Neuronal stem cell (in vitro differentiated cells): ENCODE measurements at places on chromosomes 2 and 18.

GRCh38 chr18:31598021-31598805, 6.5 kb downstream of the TTR start:
- DNase-seq: no peak

GRCh38 chr2:240957656-240958365, 40.6 kb upstream of the SNED1 start:
- DNase-seq: no peak

- no peak for DNase-seq
These were observed 144.5 kb upstream of the DLX2 start for GRCh38 chr2:172247203-172247602.

DNA sequence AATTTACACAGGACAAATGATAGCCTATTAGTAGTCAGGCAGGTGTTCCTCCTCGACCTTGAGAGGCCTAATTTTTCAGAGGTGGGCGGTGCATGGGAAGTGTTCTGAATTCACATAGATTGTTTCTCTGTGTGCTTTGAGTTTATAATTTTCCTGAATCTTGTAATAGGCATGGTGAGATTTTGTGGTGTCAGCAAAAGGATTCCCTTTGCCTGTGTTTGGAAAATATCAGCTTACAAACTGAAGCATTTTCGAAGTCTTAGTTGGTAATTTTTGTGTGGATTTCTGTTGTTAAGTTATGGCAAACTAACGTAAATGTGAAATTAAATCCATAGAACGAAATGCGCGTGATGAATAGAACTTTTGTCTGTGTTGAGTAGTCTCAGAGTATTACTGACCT, 194.0 kb upstream of the RBMS1 start:
- DNase-seq: no peak

- DNase-seq: no peak
These were observed 5.8 kb downstream of the PECR start for GRCh38 chr2:216075510-216076485.

DNA sequence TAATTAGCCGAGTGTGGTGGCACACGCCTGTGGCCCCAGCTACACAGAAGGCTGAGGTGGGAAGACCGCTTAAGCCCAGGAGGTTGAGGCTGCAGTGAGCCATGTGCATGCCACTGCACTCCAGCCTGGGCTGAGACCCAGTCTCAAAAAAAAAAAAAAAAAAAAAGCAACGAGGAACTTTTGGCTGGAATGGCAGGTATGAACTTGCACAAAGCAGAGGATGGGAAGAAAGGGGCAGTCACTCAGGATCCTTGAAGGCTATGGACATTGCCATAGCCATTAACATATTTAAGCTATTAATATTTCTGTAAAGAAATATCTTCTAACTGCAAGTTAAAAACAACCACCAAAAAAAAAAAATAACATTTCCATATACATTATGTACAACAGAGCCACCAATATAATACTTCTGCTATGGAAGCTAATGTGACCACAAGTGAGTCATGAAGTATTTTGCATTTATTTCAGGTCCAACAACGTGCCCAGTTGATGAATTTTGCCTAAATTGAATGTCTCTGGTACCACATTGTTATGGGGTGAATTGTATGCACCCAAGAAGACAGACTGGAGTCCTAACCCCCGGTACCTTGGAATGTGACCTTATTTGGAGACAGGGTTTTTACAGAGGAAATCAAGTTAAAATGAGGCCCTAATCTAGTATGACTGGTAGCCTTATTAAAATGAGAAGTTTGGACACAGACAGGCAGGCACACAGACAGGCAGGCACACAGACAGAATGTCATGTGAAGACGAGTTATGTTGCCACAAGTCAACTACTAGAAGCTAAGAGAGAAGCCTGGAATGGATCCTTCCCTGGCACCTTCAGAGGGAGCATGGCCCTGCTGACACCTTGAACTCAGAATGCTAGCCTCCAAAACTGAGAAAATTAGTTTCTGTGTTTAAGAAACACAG, 102.8 kb downstream of the RBMS1 start:
- DNase-seq: no peak

- no peak for DNase-seq
These were observed 251.7 kb upstream of the PXDN start for GRCh38 chr2:1995987-1996386.

GRCh38 chr2:2579814-2580213, 248.7 kb upstream of the MYT1L start:
- DNase-seq: no peak

DNA sequence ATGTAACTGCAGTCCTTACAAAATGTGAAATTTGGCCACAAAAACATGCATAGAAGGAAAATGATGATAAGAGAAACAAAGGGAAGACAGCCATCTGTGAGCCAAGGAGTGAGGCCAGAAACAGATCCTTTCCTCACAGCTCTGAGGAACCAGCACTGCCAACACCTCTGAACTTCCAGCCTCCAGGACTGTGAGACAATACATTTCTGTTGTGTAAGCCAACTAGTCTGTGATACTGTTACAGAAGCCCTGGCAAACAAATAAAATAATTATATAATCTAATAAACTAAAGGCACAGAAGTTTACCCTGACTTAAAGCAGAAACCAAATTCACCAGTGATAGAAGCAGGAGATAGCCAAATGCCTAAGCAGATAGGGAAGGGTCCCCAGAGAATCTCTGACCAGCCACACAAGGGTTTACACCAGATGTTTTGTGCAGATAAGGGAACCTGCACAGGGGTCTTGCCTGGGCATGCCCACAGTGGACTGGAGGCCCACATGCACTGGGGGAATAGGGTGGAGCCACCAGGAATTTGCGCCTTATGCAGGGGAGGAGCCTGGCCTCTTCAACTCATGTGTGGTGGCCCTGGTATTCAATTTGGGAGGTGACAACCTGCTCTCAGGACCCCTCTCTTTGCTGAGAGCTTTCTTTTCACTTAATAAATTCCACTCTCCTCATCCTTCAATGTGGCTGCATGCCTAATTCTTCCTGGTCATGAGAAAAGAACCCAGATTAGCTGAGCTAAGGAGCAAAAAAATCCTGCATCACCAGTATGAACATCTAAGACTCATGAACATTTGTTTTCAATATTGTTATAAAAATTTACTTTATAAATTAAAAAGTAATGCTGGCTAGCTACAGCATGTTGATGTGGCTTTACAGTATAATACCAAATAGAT, 3.8 kb upstream of the GCC2 start:
- DNase-seq: no peak

- DNase-seq: no peak
These were observed 138.5 kb upstream of the NETO1 start for GRCh38 chr18:73006331-73006730.

- DNase-seq: no peak
These were observed 28.7 kb upstream of the CCDC150 start for GRCh38 chr2:196610796-196611195.

GRCh38 chr2:117273009-117273671, 541.4 kb upstream of the DDX18 start:
- DNase-seq: peak; percentile 41

DNA sequence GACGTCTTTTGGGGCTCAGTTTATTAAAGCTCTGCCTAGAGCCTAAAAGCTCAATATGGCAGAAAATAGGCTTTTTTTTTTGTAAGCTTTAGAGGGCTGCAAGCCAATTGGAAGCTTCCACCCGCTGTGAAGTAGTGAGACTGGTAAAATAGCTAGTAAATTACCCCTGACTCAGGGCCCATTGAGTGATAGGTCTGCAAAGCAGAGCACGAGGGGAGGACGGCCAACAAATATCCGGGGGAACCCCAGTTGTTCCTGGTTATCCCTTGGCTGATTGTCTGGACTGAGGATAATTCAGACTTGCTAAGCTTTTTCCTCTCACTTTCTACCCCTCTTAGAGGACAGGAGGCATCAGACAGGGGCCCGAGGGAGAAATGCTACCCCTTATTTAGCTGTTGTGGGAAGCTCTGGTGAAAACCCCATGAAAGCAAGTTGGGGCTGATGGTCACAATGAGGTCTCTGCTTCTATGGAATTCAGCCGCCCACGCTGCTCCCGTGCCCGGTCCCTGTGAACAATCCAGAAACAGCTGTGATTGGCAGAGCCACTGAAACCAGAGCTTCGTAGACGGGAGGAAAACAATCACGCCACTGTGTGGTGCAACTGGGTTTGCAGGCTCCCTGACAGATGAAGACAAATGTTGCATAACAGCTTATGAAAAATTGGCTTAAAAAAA, 141.9 kb upstream of the LGALSL start:
- peak; percentile 54 for DNase-seq

DNA sequence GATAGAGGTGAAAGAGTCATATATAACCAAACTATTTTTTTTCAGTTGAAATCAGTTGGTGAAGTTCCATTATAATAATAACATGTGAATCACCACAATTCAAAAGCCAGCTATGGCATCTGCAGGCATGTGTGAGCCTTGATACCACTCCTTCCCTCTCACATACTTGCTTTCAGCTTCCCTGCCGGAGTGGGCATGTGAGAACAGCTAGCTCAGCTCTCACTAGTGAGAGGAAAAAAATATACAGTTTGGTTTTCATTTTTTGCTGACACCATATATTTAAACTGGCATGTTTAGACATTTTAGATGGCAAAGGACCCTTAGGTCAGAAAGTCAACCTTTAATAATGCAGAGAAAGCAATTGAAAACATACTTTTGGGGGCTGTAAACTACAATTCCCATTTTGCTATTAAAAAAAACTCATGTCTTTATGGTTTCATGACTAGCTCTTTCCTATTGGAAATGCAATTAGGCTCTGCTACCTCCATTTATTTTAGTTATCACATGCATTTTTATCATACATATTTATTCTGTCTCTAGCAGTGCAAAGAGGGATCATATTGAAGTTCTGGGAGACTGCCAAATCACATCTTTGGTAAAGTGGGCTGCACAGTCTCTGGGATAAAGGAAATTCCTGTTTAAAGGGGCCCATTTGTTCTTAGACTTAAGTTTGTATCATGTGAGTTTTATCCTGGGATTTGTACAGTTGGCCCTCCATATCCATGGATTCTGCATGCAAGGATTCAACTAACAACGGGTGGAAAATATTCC, 33.2 kb upstream of the SLC40A1 start:
- DNase-seq: no peak

- no peak for DNase-seq
These were observed 42.6 kb downstream of the MRPS9 start for GRCh38 chr2:105080461-105080860.

- DNase-seq: no peak
These were observed 97.2 kb downstream of the ACOXL start for GRCh38 chr2:110829413-110830146.

GRCh38 chr18:53792762-53793161, 431.7 kb downstream of the MBD2 start:
- DNase-seq: no peak

DNA sequence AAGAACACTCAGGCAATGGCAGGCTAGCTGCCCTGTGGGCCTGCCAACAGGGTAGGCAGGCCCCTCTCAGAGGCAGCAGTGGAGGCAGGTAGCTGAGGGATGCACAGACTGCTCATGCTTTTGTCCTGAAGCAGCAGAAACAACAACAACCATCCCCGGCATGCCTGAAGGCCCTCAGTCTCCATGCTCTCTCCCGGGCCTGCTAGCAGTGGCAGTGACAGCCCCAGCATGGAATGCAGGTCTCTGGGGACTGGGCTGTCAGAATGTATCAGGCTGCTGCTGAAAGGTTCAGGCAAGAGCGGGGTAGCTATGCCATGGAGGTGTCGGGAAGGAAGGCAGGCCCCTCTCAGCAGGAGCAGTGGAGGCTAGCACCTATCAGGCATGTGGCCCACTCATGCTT, 209.8 kb downstream of the KCNJ3 start:
- no peak for DNase-seq

- DNase-seq: no peak
These were observed 1.9 kb downstream of the DNMT3A start for GRCh38 chr2:25339791-25340180.

DNA sequence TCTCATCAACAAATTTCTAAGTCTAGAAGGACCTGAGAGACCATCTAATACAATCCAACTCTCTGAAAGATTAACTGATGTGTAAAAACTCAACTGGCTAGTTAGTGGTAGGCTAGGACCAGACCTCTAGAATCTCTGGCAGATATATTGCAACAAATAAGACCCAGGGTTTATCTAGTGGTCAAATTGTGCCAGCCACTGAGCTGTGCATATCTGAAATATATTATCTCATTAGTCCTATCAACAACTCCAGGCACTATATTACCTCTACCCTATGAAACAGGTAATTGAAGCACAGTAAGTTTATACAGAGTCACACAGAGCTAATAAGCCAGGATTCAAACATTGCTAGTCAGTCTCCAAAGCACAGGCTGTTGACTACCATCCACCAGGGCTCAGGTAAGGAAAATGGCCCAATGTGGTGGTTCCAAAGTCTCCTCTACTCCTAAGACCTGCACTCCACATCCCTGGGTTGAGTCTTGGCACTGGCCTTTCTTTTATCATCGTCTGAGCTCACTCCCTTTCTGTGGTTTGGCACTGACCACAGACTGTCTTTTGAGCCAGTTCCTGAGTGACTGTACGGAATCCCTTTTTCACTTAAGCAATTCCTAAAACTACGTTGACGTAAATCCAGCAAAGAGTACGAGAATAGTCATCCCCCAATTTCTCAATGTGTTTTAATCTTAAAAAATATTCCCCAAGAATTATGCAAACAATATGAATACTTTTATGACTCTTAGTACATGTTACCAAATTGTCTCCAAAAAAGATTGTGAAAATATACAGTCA, 11.9 kb upstream of the PID1 start:
- DNase-seq: no peak
